ENCODE measurements at places on chromosomes 2 and 18. TPM values are rescaled to one million over a fixed set of nuclear protein-coding genes. Genes with fewer than 3 reads are reported as not detected.

DNA sequence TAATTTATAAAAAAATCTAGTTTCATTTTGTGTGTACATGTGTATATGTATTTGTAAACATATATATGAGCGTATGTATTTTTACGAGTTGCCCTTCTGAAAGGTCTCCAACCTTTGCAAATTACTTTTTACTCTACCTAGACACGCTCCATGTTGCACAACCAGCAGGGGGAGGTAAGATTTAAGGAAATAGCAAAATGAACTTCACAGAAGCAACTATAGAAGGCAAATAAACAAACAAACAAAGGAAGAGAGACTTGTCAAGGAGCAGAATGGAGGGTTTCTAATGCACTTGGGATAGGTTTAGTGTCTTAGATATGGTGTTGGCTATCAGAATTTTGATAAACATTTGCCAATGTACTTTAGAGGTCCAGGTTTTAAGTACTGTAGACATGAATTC, 820.5 kb upstream of the POU3F3 start:
- no peak for DNase-seq

DNA sequence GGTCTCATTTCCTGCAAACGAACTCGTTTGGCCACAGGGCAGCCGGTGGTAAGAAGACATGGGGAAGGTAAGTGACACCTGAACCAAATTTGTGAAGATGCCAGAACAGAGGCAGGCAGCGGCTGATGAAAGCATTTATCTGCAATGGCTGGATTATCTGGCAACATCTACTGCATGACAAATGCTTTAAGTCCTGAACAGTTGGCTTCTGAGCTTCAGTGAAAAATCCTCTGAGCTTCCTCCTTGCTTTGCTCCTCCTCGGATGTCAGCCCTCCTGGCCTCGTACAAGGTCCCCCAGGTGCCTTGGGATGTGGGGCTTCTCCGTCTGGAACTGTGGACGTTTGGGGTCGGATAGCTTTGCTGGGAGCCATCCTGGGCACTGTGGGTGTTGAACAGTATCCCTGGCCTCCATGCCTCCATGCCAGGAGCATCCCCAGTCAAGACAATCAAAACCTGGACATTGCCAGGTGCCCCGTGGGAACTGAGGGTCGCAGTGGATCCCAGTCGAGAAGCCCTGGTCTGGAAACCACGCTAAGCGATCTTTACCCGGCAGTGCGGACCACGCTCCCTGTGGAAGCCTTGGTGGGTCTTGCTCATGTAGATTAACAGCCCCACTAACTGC, 49.3 kb downstream of the KCNG2 start:
- DNase-seq, result no peak

- DNase-seq, result no peak
Observed at GRCh38 chr2:26533661-26534060, 55.7 kb upstream of the OTOF start.

DNA sequence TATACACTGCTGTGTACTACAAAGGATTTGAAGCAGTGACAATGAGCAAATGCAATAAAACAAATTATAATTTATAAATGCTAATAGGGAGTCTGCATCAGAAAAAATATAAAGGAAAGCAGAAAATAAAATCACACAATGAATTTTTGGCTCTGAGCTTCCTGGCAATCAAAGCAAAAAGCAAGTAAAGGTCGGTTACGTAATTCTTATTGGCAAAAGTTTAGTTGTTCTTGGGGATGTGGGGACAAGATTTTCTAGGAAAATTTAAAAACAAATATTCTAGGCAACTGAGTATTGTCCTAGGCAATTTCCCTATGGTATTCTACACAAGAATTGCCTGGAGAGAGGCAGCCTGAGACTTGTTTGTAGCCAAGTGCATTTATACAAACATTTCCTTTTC, 1.8 kb downstream of the ORC2 start:
- DNase-seq, result no peak

- no peak for DNase-seq
Observed at GRCh38 chr2:39356922-39357639, 80.0 kb downstream of the MAP4K3 start.

- DNase-seq, result no peak
Observed at GRCh38 chr2:20669562-20670314, 2.8 kb downstream of the GDF7 start.

DNA sequence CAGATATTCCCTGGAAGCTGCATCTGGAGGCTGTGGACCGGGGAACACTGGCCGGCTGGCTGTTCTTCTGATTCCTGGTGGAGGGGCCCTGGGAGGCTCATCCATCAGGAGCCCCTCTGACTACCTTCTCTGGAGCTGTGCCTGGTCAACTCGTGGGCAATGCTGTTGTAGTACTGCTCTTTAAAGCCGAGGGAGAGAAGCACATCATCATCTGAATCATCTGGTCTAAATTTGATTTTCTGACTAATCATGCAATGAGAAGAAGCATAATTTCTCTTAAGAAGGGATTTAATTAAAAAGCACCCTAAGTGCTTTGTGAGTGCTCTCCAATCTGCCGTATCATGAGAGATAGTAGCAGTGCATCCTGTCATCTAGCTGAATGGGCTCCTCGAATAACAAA, 229.5 kb downstream of the FHOD3 start:
- no peak for DNase-seq

- DNase-seq, result peak; percentile 26
Observed at GRCh38 chr18:44130376-44130942, 550.2 kb upstream of the SETBP1 start.

GRCh38 chr2:195659982-195660890, 3.2 kb downstream of the SLC39A10 start:
- DNase-seq, result peak; percentile 86

DNA sequence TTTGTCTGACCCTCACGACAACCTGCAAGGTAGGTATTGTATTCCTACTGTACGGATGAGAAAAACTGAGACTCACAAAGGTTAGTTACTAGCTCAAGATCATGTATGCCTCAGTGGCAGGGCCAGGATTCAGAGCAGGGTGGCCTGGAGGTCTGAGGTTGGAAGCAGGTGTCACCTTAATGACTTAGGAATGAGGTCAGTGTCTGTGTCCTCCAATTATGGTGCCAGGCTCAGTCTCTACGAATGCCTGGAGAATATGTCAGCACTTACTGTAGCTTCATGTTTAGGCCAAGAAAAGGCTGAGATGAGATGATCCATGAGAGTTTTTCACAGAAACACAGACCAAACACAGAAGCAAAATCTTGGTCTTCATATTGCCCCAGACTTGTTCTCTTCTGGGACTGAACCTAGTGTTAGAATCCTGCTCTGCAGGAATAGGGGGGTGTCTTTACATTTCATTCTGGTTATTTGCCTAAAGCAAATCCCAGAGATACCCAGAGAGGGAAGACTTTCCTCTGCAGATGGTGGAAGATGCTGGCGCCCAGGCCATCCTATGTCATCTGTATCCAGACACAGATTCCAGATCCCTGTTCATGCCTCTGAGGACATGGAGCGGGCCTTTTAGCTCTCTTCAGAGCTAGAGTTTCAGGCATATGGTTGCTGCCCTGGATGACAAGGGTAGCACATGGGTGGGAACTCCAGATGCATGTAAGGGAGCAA, 16.3 kb upstream of the RAB10 start:
- DNase-seq, result no peak

Gene FBXO15
- 0.43 TPM for total RNA-seq

DNA sequence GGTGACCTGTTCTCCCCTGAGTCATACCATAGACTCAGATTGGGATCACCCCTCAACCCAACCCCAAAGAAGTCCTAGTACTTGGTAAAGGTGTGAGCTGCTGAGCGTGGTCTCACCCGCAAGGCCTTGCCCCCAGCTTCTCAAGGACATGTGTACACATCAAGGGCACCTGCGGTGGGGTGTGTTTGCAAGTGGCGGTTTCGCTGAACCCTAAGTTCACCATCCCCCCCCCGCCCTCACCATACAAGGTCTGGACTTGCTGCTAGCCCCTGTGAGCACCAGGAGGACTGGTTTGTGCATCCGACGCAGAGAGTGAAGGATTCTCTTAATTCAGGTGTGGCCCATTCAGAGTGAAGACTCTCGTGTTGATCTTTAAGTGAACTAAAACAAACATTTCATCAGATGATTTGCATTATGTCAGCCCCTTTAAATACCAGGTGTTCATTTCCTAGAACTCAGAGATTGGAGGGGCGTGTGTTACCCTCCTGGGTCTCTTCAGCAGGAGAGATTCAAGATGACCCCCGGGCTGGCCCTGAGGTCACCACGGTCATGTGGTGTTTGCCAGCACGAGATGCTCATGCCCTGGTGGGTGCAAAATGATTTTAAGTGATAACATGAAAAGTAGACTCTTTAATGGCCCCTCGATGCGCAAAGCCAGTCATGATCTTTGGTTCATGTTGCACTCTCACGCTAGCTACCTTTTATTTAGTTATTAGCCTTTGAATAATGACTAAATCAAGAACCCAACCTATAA, 27.8 kb downstream of the MTERF4 start:
- DNase-seq, result no peak

GRCh38 chr2:5412001-5412400, 280.2 kb upstream of the SOX11 start:
- no peak for DNase-seq

DNA sequence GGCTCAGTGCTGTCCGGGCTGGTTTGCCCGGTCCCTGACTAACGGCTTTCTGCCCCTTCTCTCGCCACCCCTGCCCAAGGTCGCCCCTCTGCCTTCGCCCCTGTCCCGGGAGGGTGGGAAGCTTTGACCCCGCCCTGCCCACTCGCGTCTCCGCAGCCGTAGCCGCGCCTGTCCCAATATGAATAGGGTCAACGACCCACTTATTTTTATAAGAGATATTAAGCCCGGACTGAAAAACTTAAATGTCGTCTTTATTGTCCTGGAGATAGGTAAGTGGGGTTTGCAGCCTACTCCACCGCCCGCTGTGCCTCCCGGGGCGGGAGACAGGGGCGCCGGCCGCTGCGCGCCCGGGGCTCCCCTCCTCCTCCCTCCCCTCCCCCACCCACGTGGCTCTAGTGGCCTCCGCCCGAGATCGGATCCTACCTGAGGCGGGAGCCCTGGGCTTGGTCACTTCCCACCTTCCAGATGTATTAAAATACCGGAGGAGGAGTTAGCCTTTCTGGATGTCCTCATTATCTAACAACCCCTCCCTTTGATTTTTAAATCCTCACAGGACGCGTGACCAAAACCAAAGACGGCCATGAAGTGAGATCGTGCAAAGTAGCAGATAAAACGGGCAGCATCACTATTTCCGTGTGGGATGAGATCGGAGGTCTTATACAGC, 633 bp downstream of the NABP1 start:
- DNase-seq, result peak; percentile 36

GRCh38 chr2:191363267-191363666, 118.1 kb downstream of the MYO1B start:
- DNase-seq, result no peak

DNA sequence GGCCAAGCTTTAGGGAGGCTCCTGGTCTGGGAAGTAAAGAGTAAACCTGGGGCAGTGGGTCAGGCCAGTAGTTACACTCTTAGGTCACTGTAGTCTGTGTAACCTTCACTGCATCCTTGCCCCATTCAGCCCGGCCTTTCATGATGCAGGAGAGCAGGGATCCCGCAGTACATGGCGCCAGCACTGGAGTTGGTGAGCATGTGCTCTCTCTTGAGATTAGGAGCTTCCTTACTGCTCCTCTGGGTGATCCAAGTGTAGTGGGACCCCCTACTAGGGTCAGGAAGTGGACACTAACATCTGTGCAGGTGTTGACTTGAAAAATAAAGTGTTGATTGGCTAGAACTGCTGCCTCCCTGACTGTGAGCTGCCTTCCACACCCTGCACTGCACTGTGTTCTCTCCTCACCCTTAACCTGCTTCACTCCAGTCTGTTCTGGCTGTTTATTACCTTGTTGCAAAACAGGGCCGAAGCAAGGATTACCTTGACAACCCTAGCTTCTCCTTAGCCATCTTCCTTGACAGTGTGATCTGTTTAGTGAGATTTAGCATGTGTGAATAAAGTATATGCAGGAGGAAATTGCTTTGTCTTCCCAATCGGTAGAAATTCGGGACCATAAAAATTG, 5.2 kb downstream of the RETREG2 start:
- DNase-seq, result no peak

Gene CXCR2
- total RNA-seq, result not detected

DNA sequence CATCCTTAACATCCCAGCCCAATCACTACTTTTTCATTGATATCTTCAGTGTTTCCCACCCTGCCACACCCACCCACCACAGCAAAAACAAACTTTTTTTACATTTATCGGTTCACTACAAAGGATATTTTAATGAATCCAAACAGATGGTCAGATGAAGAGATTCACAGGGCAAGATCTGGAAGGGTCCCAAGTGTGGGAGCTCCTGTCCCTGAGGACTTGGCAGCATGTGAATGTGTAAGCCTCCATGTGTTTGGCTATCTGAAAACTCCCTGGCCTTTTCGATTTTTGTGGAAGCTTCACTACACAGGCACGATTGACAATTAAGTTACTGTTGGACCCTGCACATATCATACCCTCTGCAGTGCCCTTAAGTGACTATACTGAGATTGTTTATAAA, 48.1 kb upstream of the CRIM1 start:
- no peak for DNase-seq

GRCh38 chr2:203681978-203682377, 24.5 kb upstream of the CD28 start:
- no peak for DNase-seq

- DNase-seq, result peak; percentile 22
Observed at GRCh38 chr18:35324926-35325655, 19.1 kb downstream of the ZNF24 start.

Gene ARHGEF33
- total RNA-seq, result 0.43 TPM

- no peak for DNase-seq
Observed at GRCh38 chr2:223062396-223062795, 10.4 kb downstream of the KCNE4 start.

DNA sequence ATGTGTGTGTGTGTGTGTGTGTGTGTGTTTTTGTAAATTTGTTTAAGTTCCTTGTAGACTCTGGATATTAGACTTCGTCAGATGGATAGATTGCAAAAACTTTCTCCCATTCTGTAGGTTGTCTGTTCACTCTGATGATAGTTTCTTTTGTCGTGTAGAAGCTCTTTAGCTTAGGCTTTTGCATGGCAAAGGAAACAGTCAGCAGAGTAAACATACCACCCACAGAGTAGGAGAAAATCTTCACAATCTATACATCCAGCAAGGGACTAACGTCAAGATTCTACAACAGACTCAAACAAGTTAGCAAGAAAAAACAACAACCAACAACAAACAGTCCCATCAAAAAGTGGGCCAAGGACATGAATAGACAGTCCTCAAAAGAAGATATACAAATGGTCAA, 336.7 kb upstream of the ATP5MC3 start:
- DNase-seq, result no peak

DNA sequence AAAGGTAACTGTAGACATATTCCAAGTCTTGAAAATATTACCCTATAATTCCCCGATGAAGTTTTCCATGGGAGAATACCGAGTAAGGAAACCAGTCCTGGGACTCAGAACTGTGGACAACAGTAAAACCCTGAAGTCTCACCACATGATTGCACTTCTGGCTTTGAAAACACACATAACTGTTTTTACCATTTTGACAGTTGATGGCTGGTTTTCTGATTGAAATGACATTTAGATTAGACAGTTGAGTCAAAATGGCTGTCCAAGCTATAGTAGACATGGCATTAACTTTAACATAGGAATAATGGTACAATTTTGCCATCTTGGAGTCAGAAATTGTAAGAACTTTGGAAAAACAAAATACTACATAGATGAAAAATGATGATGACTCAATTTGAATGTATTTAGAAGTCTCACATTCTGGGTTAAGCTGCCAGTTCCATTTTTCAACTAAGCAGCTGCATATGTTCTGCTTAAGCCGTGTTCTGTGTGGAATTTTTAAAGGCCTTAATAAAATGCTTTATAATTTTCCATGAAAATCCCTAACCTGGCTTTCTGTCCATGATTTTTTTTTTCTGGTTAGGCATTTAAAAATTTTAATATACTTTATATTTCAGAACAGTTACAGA, 38.3 kb upstream of the WIPF1 start:
- DNase-seq, result peak; percentile 43

Gene AQP12B
- total RNA-seq, result not detected

Gene MAPK4
- under 0.01 TPM for total RNA-seq

Gene GCG
- not detected for total RNA-seq

Gene C2orf80
- total RNA-seq, result not detected

Gene MLPH
- 40.6 TPM for total RNA-seq
